ENCODE measurements at places on chromosomes 12 and 14. TPM values are rescaled to one million over a fixed set of nuclear protein-coding genes. Genes with fewer than 3 reads are reported as not detected.

- no peak for DNase-seq
Observed at GRCh38 chr12:124829008-124829707, 34.5 kb downstream of the SCARB1 start.

DNA sequence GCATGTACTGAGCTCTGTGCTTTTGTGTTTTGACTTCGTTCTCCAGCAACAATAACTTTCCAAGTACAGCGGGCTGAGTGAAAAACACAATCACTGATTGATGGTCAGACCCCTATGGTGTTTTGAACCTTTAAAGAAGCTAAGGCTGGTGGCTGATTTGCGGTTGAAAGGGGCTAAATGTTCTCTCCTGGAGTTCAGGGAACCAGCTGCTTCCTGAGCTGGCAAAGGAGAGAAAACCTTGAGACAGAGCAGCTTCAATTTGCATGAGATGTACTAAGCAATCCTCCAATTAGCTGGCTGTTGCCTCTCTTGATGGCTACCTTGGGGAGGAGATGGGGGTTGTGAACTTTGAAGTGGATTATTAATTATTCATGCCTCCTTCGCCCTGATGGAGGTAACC is 546.7 kb upstream of the SEL1L start:
- DNase-seq = no peak

The PPP4R4 gene
- total RNA-seq = 1.5 TPM

DNA sequence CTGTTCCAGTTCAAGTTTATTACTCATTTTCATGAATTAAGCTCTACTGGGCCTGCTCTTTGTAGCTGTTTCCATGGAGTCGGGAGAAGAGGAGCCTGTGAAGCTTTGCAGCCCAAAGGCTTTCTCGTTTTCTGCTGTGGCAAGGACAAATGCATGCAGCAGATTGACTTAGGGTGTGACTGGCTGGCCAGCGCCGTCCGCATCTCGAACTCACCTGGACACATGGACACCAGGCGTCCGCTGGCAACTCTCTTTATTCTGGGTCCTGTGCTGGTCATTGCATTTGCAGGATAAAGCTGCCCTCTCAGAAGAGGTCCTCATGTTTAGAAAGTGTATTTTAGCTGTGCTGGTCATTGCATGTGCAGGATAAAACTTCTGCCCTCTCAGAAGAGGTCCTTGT is 350.4 kb downstream of the TMEM121 start:
- DNase-seq = no peak

DNA sequence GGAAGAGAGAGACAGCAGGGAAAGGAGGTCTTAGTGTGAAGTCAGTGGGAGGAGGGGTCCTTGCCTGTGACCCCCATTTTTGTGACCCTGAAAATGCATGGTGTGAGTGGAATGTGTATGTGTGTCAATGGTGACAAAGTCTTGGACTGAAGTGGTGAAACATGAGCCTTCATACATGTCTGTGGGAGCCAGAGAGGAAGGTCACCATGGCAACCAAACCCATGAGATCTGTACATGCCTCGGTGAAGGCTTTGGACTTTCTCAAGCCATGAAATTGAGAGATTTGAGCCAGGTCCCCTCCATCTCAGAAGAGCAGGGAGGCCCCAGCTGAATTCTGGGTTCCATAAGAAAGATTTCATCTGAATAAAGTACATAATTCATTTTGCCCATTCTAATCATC is 108.7 kb downstream of the TTC8 start:
- no peak for DNase-seq

The ANKRD33 gene
- total RNA-seq = not detected

- DNase-seq = no peak
Observed at GRCh38 chr14:69356903-69357543, 41.1 kb downstream of the ERH start.

The INHBC gene
- 0.18 TPM for total RNA-seq

DNA sequence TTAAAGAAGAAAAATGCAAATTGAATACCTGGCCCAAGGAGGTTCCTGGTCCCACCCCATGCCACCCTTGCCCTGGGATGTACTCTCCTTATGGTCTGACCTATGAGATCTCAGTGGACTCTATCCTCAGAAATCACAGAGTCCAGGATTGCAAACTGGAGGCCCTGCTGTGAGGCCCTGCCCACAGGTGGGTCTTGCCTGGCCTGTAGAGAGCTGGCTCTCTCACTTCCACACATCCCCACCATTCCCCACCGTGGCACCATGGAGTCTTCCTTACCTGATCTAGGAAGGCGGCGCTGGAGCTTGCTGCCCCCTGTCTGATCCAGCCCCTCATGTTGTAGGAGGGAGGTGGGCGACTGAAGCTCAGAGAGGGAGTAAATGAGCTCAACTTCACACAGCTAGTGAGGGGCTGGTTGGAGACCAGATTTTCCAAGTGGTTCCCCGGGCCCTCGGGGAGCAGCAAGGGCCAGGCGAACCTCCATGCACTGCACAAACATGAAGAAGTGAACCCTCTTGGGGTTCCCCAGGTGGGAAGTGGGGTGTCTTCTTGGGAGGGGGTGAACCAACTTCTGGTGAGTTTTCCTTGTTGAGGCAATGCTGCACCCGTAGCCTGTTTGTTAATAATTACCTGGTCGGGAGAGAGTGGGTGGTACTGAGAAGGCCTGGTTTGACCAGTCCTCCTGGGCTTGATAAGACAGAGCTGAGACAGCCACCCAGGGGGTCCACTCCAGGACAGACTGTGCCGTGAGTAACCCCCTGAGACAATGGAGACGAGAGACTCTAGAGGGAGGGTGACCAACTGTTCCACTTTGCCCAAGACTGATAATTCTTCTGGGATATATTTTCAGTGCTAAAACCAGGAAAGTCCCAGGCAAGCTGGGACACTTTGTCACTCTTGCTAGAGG is at the start of gene SERPINA4:
Gene SERPINA4 (plus strand): TSS at position 692 of the 905 bp plus-strand sequence. CDS start 2,041 bp downstream, outside the sequence.
- DNase-seq = no peak

GRCh38 chr12:121288986-121289385 is 7.5 kb downstream of the CAMKK2 start:
- DNase-seq = no peak

- DNase-seq = no peak
Observed at GRCh38 chr12:30902001-30902400, 24.5 kb upstream of the TSPAN11 start.

GRCh38 chr14:24339284-24340151 is at the start of gene RIPK3:
Gene RIPK3 (minus strand): TSS chr14:24339991. CDS start chr14:24339826, 165 bp downstream.
- DNase-seq = peak; percentile 68

The TARBP2 gene
- total RNA-seq = 45.2 TPM

DNA sequence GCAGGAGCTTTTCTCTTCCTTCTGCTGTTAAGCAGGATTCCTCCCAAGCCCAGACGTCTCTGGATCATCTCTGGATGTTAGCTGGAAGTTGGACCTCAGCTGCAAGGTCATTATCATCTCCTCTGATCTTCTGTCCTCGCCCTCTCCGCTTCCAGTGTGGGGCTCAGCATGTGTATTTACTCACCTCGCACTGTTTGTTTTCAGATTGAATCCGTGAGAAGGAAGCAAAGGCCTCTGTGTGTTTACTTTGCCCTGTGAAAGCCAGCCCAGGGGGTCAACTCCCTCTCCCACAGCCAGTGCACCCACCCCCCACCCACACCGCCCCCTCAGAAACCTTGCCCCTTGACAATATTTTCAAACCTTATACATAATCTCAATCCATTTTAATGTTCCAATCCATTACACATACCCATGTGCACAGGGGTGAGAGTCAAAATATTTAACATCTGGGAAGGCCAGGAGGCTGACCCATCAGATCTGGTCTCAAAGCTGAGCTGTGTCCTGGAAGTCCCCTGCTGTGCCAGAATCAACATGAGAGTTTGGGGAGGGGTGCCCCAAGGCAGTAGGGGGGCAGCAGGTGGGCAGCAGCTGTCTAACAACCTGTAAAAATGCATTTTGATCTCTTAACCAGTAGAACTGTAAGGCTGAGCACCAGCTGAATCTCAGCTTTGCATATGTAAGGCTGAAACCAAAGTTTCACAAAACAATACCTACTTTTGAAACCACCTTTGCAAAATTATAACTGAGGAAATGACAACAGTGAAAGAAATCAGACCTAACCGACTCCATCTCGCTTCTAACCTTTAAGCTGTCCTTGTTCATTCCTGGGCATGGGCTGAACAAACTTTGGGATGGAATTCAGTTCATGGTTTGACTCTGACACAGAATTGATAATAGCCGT is 157.9 kb downstream of the ZNF664 start:
- no peak for DNase-seq

DNA sequence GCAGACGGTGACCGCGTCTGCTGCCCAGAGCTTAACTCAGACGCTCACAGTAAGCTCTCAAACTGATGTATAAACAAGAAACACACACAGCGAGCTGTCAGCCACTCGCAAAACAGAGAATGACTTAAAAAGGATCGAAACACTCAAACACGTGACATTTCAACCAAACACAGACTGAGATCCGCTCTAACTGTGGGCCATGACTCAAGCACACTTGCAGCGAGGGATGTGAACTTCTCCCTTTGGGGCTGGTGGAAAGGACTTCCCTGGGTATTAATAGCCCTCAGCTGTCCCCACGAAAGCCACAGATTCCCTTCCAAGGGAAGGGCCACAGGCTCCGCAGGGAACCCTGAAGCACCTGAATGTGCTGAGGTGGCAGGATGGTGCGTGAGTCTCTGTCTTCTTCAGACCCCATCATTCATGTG is 29.1 kb downstream of the CCDC88C start:
- no peak for DNase-seq

The OR8S1 gene
- total RNA-seq = not detected

GRCh38 chr12:67710582-67710981 is 62.0 kb downstream of the DYRK2 start:
- no peak for DNase-seq

The SELPLG gene
- 157 TPM for total RNA-seq

The SLC16A7 gene
- total RNA-seq = 65.2 TPM

The KLRC2 gene
- total RNA-seq = 3.6 TPM

DNA sequence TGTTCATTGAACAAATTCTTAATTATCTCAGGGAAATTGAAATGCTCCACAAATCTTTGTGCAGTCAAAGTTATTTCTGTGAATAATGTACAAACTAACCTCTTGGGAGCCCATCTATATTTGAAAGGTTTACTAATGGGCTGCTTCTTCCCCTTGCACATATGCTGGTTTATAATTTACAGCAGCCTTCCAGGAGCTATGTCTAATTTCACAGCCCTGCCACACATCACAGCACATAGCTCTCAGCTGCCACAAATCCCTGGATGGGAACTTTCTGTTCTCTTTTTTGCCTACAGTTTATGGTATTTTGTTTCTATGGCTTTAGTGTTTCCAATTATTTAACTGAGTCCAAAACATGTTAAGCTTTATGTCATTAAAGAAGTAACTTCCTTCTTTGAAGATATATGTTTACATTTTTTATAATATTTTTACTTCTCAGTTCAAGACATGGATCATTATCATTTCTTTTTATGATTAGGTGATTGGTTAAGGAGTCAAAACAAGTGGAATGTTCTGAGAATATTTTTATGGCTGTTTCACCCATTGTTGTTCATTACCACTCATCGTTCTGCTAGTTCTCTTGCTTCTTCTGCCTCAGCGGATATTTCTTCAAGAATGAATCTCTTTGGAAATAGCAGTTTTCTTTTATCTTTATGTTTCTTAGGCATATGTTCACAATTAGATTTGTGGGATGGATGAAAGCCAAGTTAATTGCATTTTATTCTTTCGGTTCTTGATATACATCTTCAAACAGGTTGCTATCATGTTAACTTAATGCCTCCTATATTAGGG is 475.6 kb upstream of the MIS18BP1 start:
- DNase-seq = no peak

DNA sequence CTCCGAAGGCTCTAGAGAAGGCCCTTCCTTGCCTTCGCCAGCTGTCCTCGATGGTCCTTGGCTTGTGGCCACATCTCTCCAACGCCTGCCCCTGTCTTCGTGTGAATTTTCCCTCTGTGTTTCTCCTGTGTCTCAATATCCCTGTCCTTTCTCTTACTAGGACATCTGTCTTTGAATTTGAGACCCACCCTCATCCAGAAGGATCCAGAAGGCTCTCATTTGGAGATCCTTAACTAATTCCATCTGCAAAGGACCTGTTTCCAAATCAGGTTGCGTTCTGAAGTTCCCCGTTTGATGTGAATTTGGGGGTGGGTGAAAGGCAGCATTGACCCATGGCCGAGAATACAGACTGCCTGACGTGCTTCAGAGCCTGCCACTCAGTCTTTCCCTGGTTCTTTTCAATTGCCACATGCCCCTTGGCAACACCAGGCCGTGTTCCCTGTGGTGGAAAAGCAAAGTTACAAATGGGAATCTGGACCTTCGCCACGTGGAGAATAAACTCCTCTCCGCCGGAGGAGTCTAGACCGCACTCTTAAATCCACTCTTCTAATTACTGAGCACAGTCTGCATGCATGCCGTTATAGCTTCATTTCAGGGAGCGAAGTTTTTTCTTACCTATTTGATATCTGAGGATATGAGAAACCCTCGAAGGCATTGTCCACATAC is 158.8 kb downstream of the TMEM132C start:
- DNase-seq = no peak

The STON2 gene
- total RNA-seq = not detected

GRCh38 chr12:12527820-12528296 is 34.8 kb downstream of the DUSP16 start:
- DNase-seq = no peak

DNA sequence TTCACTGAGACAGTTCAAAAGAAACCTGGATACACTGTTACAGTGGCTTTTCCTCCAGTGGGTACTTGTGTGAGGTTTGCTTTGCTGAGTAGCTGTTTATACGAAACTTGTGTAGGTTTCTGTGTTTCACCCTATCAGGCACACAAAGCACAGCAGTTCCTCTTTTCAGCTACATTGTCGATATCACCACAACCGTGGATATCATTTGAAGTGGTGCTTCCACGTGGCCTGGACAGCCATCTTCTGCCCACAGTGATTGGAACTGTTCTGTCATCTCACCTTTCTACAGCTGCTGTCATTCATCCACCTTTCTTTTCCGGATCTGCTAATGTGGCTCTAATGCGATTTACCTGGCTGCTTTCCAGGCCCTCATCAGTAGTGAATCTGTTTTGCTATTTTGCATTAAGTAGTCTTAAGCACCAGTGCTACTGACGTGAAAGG is 368.8 kb downstream of the SYT1 start:
- no peak for DNase-seq

DNA sequence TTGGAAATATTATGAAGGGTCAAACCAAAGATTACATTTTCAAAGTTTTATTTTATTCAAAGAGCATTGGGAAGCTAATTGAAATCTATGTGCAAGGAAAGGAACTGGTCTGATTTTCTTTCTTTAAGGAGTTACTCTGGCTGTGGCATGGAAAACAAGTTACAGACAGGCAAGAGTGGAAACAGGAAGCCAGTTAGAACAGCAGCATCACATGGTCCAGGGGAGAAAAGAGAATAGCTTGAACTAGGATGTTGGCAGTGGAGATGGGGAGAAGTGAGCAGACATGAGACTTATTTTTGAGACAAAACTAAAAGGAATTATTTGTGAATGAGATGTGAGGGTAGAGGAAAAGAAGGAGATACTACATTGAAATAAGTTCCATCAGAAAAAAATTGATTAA is 3.4 kb downstream of the OR11G2 start:
- no peak for DNase-seq
